ENCODE measurements at places on chromosomes 11 and 22.

DNA sequence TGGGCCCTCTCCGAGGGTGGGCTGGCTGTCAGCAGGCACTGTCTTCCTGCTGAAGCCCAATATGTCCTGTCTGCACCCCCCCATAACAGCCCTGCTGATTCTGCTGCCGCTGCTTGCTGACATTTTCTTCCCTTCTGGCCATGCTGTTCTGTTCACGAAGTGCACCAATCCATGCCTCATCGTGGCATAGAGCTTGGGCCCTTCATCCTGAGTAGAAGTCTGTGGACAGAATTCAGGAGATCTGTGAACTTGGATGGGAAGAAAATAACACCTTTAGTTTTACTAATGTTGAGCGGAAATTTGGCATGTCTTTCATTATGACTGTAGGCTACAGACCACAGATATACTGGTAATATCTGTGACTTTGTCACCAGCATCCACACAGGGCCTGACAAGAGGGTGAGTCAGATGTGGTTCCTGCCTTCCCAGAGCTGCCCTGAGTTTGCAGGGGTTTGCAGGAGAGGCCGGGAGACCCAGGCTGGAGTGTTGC lies 14.1 kb upstream of the KIAA0930 start:
- no peak for DNase-seq

DNA sequence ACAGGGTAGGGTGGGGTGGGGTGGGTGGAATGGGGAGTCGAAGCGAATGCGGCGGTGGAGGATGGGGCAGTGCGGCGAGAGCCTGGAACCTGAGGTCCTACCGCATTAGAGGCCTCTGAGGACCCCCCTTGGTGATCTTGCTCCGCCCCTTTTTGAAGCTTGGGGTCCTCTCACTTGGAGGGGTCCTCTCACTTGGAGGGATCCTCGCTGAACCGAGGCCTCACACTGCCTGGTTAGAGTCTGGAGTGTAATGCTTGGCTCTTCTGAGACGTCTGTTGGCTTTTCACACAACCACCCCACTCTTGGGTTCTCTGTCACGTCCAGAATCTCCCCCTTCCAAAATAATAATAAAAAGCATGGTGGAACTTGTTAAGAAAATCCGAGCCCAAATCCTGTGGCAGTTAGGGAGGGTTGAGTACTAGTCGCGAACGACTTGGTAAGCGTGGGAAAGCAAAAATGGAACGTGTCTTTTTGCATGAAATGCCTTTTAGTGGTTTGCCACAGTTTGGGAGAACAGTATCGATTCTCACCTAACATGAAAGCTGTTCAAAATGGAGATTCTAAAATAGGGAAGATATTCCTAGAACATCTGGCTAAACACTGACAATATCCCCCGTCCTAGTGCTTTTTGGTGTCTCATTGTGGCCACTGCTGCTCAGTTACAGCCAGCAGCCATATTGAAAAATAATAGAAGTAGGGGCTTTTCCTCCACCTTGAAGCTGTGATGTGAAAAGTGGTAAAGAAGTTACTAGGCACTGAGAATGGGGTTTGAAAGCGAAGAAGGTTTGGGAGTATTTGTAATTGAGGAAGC lies 822 bp downstream of the RBX1 start:
- no peak for DNase-seq

DNA sequence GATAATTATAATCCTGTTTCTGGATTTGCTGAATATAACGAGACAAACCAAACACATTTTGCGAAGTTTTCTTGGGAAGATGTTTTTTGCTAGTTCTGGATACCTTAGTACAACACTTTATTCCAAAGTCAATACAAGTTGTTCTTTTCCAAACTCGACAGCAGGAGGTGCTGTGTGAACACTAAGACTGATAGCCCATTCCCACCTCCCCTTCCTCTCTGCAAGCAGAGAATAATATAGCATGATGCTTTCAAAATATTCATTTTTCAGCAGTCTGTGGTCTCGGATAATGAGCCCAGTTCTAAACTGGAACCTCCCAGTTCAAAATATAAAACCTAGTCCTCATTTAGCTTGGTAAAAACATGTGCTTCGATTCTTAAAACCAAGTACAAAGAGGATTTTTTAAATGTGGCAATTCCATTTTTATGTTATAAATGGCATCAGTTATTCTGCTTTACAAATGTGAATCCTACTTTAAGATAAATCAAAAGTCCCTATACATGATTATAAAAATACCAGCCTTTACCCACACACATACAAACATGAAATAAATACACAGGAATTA lies 129.1 kb downstream of the DCDC1 start:
- DNase-seq: peak; percentile 51

- DNase-seq: no peak
Observed at GRCh38 chr11:1836011-1836945, 1.5 kb downstream of the SYT8 start.

DNA sequence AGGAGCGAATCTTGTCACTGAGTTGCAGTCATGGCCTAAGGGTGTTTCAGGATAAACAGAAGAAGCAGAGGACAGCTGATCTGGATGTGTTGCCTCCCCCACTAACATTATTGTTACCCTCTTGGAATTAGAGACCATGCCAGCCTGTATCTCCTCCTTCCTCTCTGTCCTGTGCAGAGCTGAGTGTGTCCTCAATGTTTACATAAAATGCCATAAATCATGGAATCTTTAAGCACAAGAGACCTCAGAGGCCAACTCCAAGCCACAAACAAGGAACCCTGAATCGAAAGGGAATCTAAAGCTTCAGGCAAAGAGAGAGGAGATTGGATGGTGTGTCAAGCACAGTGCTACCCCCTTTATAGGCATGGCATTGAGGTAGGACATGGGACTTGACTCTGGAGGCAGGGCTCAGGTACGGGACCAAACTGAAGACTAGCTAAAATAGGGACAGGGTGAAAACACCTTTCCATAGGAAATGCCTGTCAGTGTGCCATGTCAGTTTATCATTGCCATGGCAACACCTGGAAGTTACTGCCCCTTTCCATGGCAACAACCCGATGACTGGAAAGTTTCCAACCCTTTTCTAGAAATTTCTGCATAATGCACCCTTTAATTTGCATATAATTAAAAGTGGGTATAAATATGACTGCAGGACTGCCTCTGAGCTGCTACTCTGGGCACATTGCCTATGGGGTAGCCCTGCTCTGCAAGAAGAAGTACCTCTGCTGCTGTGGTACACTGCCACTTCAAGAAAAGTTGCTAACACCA lies 489.7 kb downstream of the MIAT start:
- no peak for DNase-seq

- no peak for DNase-seq
Observed at GRCh38 chr11:134386945-134387344, 25.1 kb downstream of the B3GAT1 start.

- no peak for DNase-seq
Observed at GRCh38 chr22:44821741-44822475, 69.5 kb downstream of the ARHGAP8 start.
